ENCODE measurements at places on chromosomes 3 and 15.

DNA sequence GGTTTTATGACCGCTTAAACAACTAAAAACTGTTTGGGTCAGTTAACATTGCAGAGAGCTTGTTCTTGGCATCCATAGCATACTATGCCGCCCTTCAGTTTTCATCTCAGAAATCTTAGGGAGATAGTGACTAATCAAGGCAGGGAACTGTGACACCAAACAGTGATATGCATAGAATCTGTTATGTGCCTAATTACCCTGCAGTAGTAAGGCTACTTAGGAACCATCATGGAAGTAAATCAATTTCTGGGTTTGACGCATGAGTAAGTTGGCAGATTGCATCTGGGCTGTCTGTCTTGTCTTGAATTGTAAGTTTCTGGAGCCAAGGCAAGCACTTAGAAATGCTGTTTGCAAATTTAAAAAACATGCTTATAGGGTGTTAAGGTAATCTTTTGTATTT, 22.5 kb downstream of the KCTD6 start:
- DNase-seq = no peak

- DNase-seq = no peak
These were observed 259.8 kb upstream of the CTDSPL start for GRCh38 chr3:37601832-37602231.

GRCh38 chr3:114538211-114538610, 244.4 kb downstream of the TIGIT start:
- DNase-seq = no peak

DNA sequence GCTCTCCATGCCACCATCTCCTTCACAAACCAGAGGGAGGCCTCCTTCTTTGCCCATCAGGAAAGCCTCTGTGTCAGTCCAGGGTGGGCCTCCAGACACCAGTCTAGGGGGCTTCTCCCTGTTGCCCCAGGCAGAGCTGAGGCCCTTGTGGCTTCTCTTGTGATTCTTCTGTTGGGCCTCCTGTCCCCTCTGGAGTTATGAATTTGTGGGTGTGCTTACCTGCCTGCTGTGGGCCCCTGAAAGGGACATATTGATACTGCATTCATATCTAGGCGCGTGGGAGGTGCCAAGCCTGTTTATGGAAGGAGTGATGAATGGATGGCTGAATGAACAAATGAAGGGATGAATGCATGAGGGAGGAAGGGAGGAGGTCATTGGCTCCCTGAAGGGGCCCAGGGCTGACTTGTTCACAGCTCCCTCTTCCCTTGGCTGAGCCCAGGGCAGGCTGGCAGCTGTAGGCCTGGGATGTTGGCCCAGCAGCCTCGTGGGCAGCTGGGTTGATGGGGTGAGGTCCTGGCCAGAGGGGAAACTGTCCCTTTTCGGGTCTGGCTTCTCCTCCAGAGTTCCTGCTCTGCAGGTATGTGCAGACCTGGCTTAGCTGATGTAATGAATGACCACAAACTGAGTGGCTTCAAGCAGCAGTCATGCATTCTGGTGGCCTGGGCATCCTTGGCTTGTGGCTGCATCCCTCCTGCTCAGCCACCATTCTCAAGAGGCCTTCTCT, 195.4 kb downstream of the GOLGA6L6 start:
- no peak for DNase-seq

DNA sequence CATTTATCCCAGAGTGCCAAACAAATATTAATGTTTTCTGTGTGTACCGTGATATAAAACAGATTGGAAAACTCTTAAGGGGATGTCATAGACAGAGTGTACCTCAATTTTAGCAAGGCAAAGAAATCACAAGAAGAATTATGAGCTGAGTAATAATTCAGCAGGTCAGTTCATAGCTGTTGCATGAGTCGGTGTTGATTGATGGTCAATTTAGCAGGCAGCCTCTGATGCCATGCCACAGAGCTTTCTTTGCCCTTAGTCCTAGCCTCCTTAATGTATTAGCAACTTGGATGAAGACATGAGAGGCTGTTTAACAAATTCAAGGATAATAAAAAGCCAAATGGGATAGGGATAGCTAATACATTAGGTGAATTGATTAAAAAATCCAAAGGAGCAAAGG, 6.8 kb downstream of the SLC35A5 start:
- no peak for DNase-seq

- DNase-seq = no peak
These were observed 1.9 kb upstream of the PLCD1 start for GRCh38 chr3:38031022-38031994.

DNA sequence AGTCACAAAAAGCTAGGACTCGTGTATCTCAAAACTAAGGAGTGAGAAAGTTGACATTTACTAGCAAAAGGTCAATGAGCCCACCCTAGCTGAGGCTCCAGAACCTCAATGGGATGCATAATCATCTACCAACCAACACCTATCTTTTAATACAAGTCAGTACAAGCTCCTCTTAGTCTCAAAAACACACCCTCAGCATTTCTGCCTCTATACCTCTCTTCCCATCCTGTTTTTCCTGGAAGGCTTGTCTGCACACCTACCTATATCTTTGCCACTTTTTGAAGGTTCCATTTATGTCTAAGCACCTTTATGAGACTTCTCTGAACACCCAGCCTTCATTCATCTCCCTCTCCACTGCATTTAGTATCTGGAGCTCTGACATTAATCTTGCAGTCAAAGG, 10.0 kb downstream of the WWTR1 start:
- no peak for DNase-seq

GRCh38 chr3:55540579-55540978, 53.5 kb upstream of the WNT5A start:
- DNase-seq = no peak

GRCh38 chr3:148962513-148962912, 28.8 kb upstream of the GYG1 start:
- no peak for DNase-seq

GRCh38 chr3:20405744-20406143, 219.7 kb upstream of the SGO1 start:
- DNase-seq = no peak

DNA sequence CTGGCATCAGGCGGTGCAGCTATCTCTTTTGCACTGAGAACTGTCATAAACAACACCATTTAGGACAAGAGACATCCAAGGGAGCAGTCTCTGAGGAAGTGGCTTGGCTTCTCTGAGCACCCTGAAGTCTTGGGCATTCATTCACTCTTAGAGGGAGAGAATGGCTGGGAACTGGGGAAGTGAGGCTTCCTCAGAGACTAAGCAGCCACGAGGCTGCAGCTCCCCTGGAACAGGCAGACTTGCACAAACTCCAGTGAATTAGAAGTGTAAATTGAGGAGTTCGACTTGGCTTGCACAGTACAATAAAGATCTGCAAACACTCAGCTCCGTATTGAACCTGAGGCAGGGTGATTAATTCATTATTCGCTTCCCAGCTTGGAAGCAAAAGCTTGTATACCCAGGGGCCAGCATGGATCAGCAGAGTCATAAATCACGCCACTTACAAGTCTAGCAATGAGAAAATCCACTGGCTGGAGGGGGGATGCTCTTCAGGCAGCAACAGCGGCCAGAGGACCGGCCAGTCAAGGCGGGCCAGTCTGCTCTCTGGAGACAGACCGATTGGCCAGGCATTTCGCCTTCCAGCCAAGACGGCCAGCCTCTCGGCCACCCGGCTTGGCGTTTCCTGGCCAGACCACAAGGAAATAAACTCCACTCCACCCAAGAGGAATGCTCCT, 118.8 kb upstream of the ADPGK start:
- DNase-seq = no peak

- no peak for DNase-seq
These were observed 687.4 kb upstream of the CFAP20DC start for GRCh38 chr3:59737241-59737640.

GRCh38 chr3:55405436-55405835, 81.7 kb downstream of the WNT5A start:
- DNase-seq = no peak

DNA sequence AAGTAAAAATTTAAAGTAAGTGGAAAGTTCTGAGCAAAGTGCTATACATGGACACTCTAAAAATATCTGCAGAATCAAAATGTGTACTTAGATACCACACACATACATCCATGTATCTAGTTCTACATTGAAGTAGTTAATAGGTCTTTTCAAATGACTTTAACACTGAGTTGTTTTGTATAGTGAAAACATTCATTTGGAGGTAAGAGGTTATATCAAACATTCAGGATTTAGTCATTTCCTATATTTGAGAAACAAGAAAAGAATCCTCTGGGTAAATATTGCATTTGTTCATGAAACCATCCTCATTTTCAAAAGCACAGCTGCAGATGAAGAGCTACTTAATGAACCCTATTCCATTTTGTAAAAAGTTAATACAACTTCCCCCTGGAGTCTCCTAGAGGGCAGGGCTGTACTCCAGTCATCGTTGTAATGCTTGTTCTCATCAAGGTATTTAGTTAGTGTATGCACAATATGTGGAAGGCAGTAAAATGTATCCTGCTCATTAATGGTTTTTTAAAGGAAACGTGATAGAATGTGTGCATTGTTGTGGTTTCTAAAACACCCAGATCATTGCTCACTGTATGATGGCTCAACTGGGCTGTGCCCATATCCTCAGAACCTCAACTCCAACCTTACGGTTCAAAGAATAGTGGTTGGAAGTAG, 26.2 kb downstream of the ARPP21 start:
- no peak for DNase-seq

DNA sequence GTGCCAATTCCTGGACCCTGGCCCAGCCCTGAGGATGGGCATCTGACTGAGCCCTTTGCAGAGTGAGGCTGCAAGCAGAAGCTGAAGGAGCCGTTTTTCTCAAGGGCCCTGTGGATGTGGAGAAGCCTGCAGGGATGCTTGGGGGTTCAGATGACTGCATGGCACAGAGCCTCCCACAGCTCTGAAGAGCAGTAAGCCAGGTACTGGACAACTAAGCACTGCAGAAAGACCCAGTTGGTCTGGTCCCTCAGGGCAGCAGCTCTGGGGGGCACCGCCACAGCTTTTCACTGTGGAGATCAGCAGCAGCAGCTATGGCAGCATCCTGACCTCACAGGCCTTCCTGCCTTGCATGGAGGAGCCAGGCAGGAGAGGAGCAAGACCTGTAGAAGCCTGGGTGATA, 67.6 kb downstream of the CRYGS start:
- no peak for DNase-seq

- no peak for DNase-seq
These were observed 157.1 kb upstream of the DPH6 start for GRCh38 chr15:35702946-35703495.

- no peak for DNase-seq
These were observed 26.1 kb downstream of the GOLGB1 start for GRCh38 chr3:121723485-121723884.

DNA sequence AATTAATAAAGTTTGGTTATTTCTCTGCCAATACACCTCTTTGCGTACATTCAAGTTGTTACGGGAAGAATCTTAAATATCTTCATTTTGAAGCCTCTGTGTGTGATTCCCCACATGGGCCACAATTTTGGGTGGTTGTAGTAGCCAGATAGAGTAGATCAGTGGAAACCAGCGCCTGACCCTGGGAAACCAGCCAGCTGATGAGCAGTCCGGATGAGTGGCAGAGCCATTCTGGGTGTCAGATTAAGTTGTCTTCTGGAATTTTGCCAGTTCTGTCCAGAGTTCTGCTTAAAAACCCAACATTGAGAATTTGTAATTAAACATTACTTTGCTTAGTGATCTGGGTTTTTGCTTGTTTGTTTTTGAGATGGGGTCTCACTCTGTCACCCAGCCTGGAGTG, 49.7 kb downstream of the MRPS25 start:
- no peak for DNase-seq

DNA sequence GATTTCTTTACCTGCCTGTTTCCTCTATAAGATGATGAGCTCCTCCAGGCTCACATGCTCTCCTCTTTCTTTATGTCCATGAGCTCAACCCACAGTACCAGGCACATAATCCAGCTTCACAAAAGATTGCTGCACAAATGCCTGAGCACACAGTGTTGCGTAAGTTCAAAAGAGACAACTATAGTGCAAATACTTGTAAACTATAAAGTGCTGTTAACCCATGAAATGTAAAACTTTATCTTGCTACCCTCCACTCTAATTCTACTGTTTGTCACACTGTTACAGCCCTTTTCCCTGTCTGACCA, 101.0 kb upstream of the LPP start:
- no peak for DNase-seq
